ENCODE measurements at places on chromosomes 11 and 22. TPM values are rescaled to one million over a fixed set of nuclear protein-coding genes. Genes with fewer than 3 reads are reported as not detected.

- DNase-seq = no peak
Measured at GRCh38 chr11:134557571-134558257, 145.7 kb upstream of the B3GAT1 start.

DNA sequence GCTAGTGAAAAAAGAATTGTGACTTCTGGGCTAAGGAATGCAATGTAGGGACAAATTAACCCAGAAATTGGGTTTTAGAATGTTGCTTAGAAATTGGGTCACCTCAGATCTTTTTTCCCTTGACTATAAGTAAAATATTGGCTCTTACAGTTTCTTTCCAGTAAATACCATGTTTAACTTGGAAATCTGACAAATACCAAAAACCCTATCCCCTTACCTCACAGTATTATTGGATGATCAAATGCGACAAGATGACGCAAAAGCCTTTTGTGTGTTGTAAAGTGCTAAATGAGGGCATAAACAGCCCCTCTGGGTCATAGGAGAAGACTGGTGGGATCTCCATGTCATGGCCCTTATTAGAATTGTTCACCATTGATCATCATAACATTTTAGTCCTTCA, 6.1 kb upstream of the UPB1 start:
- no peak for DNase-seq

GRCh38 chr11:19673924-19674729, 38.5 kb upstream of the NAV2 start:
- peak; percentile 53 for DNase-seq

GRCh38 chr22:19055801-19056200, 66.4 kb downstream of the DGCR2 start:
- DNase-seq = no peak

DNA sequence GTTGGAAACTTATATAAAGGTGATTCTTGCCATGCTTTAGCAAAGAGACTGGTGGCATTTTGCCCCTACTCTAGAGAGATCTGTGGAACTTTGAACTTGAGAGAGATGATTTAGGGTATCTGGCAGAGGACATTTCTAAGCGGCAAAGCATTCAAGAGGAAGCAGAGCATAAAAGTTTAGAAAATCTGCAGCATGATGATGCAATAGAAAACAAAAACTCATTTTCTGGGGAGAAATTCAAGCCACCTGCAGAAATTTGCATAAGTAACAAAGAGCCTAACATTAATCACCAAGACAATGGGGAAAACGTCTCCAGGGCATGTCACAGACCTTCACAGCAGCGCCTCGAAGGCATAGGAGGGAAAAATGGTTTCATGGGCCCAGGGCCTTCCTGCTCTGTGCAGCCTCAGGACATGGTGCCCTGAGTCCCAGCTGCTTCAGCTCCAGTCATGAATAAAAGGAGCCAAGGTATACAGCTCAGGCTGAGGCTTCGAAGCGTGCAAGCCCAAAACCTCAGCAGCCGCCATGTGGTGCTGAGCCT, 83.4 kb downstream of the MRTFA start:
- no peak for DNase-seq

GRCh38 chr11:11536650-11537049, 85.2 kb downstream of the GALNT18 start:
- no peak for DNase-seq

- DNase-seq = no peak
Measured at GRCh38 chr11:62853279-62853965, 14.0 kb upstream of the WDR74 start.

- no peak for DNase-seq
Measured at GRCh38 chr11:115918576-115918975, 414.4 kb upstream of the CADM1 start.

- DNase-seq = no peak
Measured at GRCh38 chr22:42878561-42879305, 21.7 kb upstream of the ARFGAP3 start.

- no peak for DNase-seq
Measured at GRCh38 chr22:39574779-39575551, 4.4 kb downstream of the CACNA1I start.

DNA sequence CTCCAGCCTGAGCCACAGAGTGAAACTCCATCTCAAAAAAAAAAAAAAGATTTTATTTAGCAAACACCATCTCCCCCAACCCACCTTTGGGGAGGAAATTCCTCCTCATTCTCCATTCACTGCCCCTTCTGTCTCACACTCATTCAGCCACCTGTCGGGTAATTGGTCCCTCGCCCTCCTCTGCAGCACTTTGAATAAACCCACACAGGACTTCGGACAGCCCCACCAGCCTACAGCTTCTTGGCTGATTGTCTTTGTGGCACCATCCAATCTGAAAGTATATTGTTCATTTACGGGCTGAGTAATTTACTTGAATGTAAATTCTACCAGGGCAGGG, 7.5 kb upstream of the GGA1 start:
- no peak for DNase-seq

GRCh38 chr11:35874751-35875450, 69.0 kb upstream of the LDLRAD3 start:
- no peak for DNase-seq

DNA sequence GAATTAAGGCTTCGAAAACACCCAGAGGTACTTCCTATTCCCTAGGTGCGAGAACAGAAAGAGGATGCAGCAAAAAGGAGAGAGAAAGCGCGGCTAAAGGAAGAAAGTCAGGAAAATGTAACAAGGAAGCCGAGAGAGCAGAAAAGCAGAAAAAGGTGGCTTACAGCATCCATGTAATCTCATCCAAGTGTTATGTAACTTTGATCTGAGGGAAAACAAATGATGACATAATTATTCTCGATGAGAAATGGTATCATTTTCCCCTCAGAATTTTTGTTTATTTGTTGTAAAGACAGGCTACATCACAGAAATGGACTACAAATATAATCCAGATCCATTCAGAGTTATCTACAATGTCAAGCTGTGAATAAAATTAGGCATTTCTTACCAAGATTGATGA, 69.1 kb upstream of the APOA1 start:
- DNase-seq = no peak

DNA sequence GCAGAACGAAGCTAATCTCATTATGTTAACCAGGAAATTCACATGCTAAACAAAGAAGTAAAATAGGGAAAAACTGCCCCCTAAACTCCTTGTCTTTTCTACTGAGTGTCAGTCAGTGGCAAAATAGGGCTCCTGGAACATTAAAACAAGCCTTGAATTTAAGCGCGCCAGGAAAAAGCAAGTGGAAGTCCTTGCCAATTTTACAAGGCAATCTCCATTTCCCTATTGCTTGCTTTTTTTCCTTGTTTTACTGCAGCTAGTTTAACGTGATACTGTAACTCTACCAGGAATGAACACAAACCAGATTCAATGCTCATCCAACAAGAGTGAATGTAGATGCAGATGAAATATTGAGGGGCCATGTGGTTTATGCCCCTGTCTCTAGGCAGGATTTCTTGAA, 28.1 kb upstream of the KIRREL3 start:
- DNase-seq = peak; percentile 26

Gene MRPL23
- 57.6 TPM for polyA plus RNA-seq

Gene OR51B2
- not detected for polyA plus RNA-seq

Gene ADM2
- 0.31 TPM for polyA plus RNA-seq

Gene KCNJ11
- polyA plus RNA-seq = 13.5 TPM

Gene CRELD2
- 15.2 TPM for polyA plus RNA-seq

Gene BARX2
- 0.12 TPM for polyA plus RNA-seq

Gene FZD4
- 39.8 TPM for polyA plus RNA-seq

Gene ZDHHC8
- polyA plus RNA-seq = 39.3 TPM

Gene IGSF9B
- polyA plus RNA-seq = 7.5 TPM

Gene ASPHD2
- 1.1 TPM for polyA plus RNA-seq
